ENCODE measurements at places on chromosomes 13 and 19. TPM values are rescaled to one million over a fixed set of nuclear protein-coding genes. Genes with fewer than 3 reads are reported as not detected.
A peak's percentile ranks its signal among the peaks of the same experiment; 100 is the strongest.

DNA sequence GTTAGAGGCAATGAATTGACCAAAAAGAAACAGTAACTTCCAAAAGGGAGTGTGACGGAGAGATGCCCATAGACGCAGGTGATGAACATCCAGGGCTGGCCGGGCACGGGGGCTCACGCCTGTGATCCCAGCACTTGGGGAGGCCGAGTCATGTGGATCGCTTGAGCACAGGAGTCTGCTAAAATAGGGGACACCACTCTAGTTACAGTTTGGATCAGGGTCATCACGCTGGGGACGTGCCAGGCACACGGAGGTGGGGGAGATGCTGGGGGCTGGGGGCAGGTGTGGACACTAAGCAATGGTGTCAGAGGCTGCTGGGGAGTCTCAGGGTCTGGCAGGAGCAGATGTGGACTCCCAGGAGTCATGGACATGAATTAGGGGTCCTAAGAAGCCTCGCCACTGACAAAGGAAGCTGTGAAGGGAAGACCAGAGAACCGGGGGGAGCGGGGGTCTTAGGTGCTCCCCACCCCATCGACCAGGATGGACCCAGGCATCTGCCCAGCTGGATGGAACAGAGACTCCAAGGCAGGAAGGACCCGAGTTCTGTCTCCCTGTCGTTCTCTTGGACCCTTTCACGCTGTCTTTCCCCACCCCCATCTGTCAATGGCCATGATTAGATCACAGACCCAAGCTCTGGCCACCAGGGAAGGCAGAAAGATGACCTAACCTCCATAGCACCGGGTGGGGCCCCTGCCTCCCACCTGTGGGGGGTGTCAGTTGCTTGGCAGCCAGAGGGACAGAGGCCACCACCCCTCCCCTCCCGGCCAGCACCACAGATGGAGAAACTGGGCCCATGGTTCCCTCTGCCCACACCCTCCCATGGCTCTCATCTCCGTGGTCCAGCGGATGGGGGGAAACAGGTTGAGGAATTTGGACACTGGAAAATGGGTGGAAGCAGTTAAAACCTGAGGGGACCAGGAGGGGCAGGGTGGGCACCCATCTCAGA lies 19.6 kb downstream of the CCDC8 start:
- H3K36me3 ChIP-seq, result peaks cover 10% of the 10 kb centered on the region
- H3K27ac ChIP-seq, result no peak overlapping the region
- no peaks in the 10 kb centered on the region for H3K4me1 ChIP-seq
- DNase-seq, result no peak

C1QTNF9 gene
- 4.3 TPM for total RNA-seq

- no peak overlapping the region for H3K4me3 ChIP-seq
- H3K36me3 ChIP-seq, result no peaks in the 10 kb centered on the region
- no peak overlapping the region for H3K27ac ChIP-seq
- DNase-seq, result no peak
Measured at GRCh38 chr19:33703821-33704220, 82.1 kb downstream of the CHST8 start.

DNA sequence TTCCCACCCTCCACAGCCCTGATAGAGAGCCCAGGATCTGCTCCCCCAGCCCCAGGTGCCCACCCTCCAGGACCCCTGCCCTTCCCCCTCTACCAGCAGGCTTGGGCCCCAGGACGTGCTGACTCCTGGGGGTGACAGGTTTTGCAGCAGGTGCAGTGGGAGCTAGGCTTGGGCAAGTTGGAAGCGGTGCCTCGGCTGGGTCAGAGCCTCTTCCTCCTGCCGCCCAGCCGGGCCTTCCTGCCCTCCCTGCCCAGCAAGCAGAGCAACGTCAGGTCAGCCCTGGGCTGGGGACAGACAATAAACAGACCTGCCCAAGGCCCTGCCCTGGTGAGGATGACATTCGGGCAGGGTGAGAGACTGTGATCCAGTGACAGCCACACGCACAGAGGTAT lies 9.2 kb upstream of the NCCRP1 start:
- peaks cover 7% of the 10 kb centered on the region for H3K4me1 ChIP-seq
- no peak for DNase-seq
- no peaks in the 10 kb centered on the region for H3K27me3 ChIP-seq
- no peak overlapping the region for H3K4me3 ChIP-seq

KLF12 gene
- total RNA-seq, result 2.9 TPM

ZNF580 gene
- 36.1 TPM for total RNA-seq

AP1M1 gene
- 22.3 TPM for total RNA-seq

DNA sequence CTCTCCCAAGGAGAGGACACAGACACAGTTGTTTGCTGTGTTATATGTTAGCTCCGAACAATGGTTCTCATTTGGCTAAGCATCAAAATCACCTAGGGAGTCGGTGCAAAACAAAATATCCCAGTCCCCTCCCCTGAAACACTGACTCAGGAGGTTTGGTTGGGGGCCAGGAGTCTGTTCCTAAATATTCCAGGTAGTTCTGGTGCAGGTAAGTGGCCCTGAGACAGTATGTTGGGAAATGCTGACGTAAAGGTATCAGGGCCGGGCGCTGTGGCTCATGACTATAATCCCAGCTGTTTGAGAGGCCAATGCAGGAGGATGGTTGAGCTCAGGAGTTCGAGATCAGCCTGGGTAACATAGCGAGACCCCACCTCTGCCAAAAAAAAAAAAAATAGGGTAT lies 2.3 kb upstream of the MAP2K7 start:
- no peaks in the 10 kb centered on the region for H3K27me3 ChIP-seq
- H3K27ac ChIP-seq, result no peak overlapping the region
- DNase-seq, result no peak
- H3K36me3 ChIP-seq, result no peaks in the 10 kb centered on the region
- H3K4me3 ChIP-seq, result no peak overlapping the region
- H3K4me1 ChIP-seq, result peaks cover 38% of the 10 kb centered on the region

DNA sequence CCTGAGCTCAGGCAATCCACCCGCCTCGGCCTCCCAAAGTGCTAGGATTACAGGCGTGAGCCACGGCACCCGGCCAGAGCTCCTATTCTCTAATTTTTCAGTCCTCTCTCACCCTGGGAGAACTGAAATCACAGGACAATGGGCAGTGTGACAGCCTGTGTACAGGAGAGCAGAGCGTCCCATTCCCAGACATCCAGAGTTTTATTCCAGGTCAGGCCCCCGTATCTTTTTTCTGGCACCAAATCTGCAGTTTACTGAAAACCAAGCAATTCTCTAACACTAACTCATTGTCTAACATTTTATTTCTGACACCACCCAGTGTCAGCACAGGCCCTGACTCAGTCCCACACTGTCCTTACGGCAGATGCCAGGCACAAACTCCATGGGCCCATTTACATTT lies 6.7 kb downstream of the ZNF708 start:
- no peaks in the 10 kb centered on the region for H3K36me3 ChIP-seq
- peak; percentile 37 for DNase-seq
- H3K27ac ChIP-seq, result no peak overlapping the region
- H3K4me3 ChIP-seq, result no peak overlapping the region
- H3K4me1 ChIP-seq, result peaks cover 30% of the 10 kb centered on the region
- H3K27me3 ChIP-seq, result no peaks in the 10 kb centered on the region

GRCh38 chr19:39408392-39409207 lies 2.0 kb downstream of the ZFP36 start:
- peak overlapping the region; percentile 94 for H3K4me3 ChIP-seq
- no peaks in the 10 kb centered on the region for H3K36me3 ChIP-seq
- no peaks in the 10 kb centered on the region for H3K27me3 ChIP-seq
- H3K27ac ChIP-seq, result peak overlapping the region; percentile 95
- peak; percentile 71 for DNase-seq
- peaks cover 59% of the 10 kb centered on the region for H3K4me1 ChIP-seq

NCAN gene
- not detected for total RNA-seq

ZNF497 gene
- 4.7 TPM for total RNA-seq

DNA sequence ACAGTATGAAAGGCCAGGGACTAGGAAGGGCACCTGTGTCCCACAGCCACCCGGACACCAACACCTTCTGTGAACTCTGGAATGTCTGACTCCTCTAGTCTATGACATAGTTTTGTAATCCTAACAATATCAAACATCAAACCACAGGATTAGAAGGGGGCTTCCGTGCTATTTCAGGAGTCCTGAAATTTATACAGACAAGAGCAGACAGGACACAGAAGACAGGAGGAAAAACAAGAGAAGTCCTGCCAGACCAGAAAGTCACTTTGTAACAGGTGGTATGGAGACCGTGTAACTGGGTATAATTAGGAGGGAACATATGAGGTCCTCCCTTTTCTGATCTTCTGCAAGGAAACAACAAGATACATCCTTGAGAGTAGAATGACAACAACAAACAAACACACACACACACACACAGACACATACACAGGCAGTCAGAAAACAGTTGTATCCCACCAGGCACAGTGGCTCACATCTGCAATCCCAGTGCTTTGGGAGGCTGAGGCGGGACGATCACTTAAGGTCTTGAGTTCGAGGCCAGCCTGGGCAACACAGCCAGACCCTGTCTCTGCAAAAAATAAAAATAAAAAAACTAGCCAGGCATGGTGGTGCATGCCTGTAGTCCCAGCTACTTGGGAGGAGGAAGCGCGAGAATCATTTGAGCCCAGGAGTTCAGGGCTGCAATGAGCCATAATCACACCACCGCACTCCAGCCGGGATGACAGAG lies 13.1 kb downstream of the INSR start:
- no peaks in the 10 kb centered on the region for H3K27me3 ChIP-seq
- H3K36me3 ChIP-seq, result no peaks in the 10 kb centered on the region
- peak overlapping the region; percentile 39 for H3K27ac ChIP-seq

DNA sequence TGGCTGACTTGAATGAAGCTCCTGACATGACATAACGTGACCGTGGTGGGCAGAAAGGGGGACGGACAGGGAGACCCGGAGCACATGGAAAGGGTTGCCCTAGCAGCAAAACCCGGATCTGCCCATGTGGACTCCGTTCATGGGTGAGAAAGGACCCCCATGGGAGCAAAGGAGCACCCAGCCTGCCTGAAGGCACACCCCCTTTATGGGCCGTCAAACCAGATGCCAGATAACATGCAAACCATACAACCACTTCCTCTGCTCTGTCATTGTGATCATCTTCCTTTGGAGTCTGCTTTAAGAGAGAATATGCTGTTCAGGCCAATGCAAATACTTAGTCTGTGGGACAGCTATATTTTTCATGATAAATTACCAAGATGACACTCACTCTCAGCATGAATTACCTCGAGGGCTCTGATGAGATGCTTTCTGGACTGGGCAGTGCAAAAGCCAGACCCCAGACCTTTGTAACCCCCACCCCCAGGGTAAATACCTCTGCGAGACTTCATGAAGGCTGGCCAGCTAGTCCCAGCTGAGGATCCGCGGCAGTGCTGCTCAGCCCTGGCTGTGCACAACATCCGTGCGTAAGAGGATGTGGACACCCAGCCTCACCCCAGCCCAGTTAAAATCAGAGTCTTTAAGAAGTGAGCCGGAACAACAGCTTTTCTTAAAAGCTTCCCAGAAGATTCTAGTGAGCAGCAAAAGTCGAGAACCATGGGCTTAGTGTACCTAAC lies 126.6 kb downstream of the USP12 start:
- H3K27ac ChIP-seq, result no peak overlapping the region
- H3K27me3 ChIP-seq, result no peaks in the 10 kb centered on the region
- no peaks in the 10 kb centered on the region for H3K36me3 ChIP-seq
- no peaks in the 10 kb centered on the region for H3K4me1 ChIP-seq
- no peak overlapping the region for H3K4me3 ChIP-seq
- DNase-seq, result no peak

C13orf46 gene
- 38.6 TPM for total RNA-seq

- H3K4me1 ChIP-seq, result no peaks in the 10 kb centered on the region
- no peak overlapping the region for H3K27ac ChIP-seq
- H3K27me3 ChIP-seq, result no peaks in the 10 kb centered on the region
- H3K4me3 ChIP-seq, result no peak overlapping the region
- no peaks in the 10 kb centered on the region for H3K36me3 ChIP-seq
Measured at GRCh38 chr13:27500806-27501534, 50.6 kb upstream of the MTIF3 start.

All from body of pancreas (tissue), 4 donors.